ENCODE measurements at places on chromosomes 3 and 15. TPM values are rescaled to one million over a fixed set of nuclear protein-coding genes. Genes with fewer than 3 reads are reported as not detected.

DNA sequence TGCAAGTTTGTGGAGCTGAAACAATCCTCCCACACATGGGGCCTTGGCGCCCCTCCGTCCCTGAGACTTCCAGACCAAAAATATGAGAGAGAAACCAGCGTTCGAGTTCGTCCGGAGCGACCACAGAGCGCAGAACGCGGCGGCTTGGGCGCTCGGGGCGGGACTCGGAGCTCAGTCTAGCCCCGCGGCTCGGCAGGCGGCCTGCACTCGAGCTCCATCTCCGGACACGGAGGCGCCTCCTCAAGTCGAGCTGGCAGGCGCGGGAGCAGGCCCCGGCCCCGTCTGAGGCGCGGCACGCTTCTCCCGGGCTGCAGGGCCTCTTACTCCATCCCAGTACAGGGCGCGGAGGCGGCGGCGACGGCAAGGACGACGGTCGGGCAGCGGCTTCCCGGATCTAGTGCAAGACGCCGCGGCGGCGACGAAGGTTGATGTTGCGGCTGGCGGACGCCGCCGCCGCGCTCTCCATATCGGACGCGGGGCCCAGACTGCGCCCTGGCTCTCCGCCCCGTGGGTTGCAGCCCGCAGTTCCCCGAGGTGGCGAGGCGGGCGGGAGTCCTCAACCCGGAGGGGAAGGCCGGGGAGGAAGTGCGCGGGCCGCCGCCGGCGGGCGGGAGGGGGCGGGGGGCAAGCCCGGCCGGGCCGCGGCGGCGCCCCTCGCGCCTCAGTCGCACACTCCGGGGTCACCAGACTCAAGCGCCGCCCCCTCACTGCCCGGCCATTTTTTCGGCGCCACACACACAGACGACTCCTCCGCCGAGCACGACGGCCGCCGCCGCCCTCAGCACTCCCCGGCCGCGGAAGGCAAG is 674 bp downstream of the MSL2 start:
- peak; percentile 47 for DNase-seq

GRCh38 chr3:173889596-173889995 is 492.1 kb downstream of the NLGN1 start:
- DNase-seq, result no peak

GRCh38 chr15:82847703-82848102 is 38.3 kb downstream of the WHAMM start:
- no peak for DNase-seq

DNA sequence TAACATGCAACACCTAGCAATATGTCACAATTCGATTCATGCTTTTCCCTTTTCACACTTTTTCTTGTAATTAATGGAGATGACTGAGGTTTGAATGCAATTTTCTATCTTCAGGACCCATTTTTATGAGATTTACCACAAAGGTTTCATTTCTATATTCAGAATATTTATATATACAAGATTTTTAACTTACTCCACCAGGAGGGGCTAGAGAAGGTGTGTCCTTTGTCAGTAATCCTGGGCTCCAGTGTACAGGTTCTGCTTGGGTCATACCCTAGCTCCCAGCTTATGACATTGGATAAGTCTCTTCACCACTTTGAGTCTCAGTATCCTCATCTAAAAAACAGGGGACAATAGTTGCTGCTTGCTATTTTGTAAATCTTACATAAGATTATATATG is 95.7 kb upstream of the SLC24A5 start:
- no peak for DNase-seq

- DNase-seq, result no peak
Observed at GRCh38 chr15:63052077-63052841, 9.7 kb downstream of the TPM1 start.

- DNase-seq, result no peak
Observed at GRCh38 chr15:52251144-52251860, 44.3 kb downstream of the MYO5C start.

- peak; percentile 99 for DNase-seq
Observed at GRCh38 chr3:99901200-99901926, 83.7 kb downstream of the CMSS1 start.

DNA sequence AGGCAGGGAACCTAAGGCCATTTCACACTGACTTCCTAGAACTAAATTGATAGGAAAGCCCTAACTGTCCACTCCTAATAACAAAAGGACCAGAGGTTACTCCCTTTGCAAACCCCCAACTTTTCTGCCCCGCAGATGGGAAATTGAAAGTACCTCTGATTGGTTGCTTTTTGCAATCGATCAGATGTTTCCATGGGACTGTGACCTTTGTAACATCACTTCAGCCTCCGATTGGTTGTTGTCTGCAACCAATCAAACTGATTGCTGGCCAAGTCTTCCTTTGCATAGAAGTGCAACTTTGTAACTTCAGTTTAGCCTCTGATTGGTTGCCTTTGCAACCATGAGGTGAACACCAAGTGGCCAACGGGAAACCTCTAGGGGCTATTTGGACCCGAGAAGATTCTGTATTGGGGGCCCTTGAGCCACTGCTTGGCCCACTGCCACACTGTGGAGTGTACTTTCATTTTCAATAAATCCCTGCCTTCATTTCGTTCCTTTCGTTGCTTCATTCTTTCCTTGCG is 11.3 kb upstream of the KNL1 start:
- peak; percentile 45 for DNase-seq

GRCh38 chr15:65088643-65089021 is 12.1 kb downstream of the KBTBD13 start:
- DNase-seq, result no peak

DNA sequence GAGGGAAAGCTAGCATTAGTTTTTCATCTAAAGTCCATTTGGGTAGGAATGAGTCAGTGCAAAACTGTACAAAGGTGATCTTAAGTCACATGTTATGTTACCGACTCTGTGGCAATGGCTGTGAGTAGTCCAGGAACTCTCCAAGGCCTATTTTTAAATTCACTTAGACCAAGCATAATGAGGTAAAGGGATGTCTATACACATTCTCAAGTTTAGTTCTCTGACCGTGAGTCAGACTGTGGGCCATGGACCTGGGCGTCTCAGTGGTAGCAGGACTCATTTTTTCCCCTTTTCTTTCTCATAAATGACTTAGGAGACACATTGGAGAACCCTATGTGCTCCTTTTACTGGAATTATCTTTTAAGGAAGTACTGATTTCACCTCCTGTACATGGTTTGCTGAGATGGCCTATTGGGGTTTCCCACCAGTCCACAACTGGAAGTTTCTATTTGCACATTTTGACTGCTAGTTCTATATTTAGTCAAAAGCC is 488.7 kb upstream of the TPRG1 start:
- peak; percentile 64 for DNase-seq

GRCh38 chr3:112372396-112372795 is 39.4 kb downstream of the CD200 start:
- no peak for DNase-seq

HGD gene
- total RNA-seq, result 0.65 TPM

CCR9 gene
- not detected for total RNA-seq

P2RY1 gene
- total RNA-seq, result 0.88 TPM

LINGO1 gene
- not detected for total RNA-seq

Data from PC-9 (cell line).